ENCODE measurements at places on chromosomes 4 and X. TPM values are rescaled to one million over a fixed set of nuclear protein-coding genes. Genes with fewer than 3 reads are reported as not detected.

MND1 gene
- total RNA-seq, result 8.4 TPM

IRAK1 gene
- 115 TPM for total RNA-seq

RBMXL3 gene
- not detected for total RNA-seq

MAGEE2 gene
- total RNA-seq, result not detected

ZNF275 gene
- 10.5 TPM for total RNA-seq

RAB33A gene
- 0.39 TPM for total RNA-seq

OTUD6A gene
- not detected for total RNA-seq

PHEX gene
- 0.09 TPM for total RNA-seq

UGT2B15 gene
- total RNA-seq, result not detected

ARHGAP36 gene
- total RNA-seq, result not detected

ANXA3 gene
- 2.8 TPM for total RNA-seq

FAM47A gene
- not detected for total RNA-seq

GLUD2 gene
- 0.38 TPM for total RNA-seq

DCLK2 gene
- total RNA-seq, result 48.2 TPM

VEGFC gene
- 344 TPM for total RNA-seq

DDIT4L gene
- 0.43 TPM for total RNA-seq

TNIP3 gene
- total RNA-seq, result 0.37 TPM

MAGEA12 gene
- not detected for total RNA-seq

GPR78 gene
- total RNA-seq, result 0.14 TPM

CLCN5 gene
- 2.7 TPM for total RNA-seq

ASB12 gene
- not detected for total RNA-seq

ENPEP gene
- not detected for total RNA-seq

MAP9 gene
- 11.6 TPM for total RNA-seq

CD38 gene
- total RNA-seq, result not detected

DGKK gene
- not detected for total RNA-seq

GATA1 gene
- total RNA-seq, result not detected

OTC gene
- total RNA-seq, result not detected
